ENCODE measurements at places on chromosomes 3 and 15.

DNA sequence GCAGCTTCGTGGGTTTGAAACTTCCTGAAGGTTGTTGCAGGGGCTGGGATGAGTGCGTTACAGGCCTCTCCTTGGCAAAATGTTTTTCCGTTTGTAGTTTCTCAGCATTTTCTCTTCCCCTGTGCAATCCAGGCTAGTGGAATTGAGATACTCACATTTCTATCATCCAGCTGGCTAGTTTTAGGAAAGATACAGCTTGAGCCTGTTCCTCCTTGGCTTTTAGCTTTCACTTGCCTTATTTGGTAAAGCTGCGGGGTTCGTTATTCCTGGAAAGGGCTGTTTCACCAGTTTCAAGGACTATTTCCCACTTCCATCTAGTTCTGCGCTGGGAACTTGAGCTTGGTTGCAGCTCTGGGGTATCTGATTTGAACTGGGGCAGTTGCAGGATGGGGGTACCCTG, 90.3 kb downstream of the ITPR1 start:
- DNase-seq = peak; percentile 8

- no peak for DNase-seq
Measured at GRCh38 chr15:40010686-40011085, 28.3 kb downstream of the SRP14 start.

- DNase-seq = no peak
Measured at GRCh38 chr3:160618363-160618762, 53.0 kb upstream of the KPNA4 start.

GRCh38 chr15:64156652-64157331, 5.3 kb downstream of the SNX22 start:
- DNase-seq = no peak

- DNase-seq = no peak
Measured at GRCh38 chr15:80856809-80857377, 77.7 kb downstream of the CEMIP start.

DNA sequence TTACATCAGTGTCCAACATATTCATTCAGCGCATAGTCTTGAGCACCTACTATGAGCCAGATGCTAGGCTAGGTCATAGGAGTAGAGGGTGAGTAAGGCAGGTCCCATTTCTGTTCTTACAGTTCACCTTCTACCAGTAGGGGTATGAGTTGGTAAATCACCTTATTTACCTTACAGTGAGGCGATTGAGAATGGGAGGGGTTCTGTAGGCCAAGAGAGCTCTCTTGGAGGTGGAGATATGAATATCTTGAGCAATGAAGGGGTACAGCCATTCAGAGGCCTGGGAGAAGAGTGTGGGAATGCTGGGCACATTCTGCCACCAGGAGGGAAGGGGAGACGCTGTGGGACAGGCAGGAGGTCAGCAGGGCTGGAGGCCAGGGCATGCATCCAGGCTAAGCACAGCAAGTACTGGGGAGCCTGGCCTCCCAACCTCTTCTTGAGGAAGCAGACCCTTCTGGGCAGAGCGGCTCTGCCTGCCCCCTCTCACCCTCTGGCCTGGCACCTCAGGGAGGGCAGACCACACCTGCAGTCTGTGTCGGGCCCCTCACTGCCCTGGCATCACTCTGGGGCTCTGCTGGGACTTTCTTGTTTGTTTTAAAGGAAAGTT, 123.4 kb downstream of the EEFSEC start:
- no peak for DNase-seq

GRCh38 chr15:41917767-41918430, 24.0 kb upstream of the SPTBN5 start:
- peak; percentile 76 for DNase-seq

DNA sequence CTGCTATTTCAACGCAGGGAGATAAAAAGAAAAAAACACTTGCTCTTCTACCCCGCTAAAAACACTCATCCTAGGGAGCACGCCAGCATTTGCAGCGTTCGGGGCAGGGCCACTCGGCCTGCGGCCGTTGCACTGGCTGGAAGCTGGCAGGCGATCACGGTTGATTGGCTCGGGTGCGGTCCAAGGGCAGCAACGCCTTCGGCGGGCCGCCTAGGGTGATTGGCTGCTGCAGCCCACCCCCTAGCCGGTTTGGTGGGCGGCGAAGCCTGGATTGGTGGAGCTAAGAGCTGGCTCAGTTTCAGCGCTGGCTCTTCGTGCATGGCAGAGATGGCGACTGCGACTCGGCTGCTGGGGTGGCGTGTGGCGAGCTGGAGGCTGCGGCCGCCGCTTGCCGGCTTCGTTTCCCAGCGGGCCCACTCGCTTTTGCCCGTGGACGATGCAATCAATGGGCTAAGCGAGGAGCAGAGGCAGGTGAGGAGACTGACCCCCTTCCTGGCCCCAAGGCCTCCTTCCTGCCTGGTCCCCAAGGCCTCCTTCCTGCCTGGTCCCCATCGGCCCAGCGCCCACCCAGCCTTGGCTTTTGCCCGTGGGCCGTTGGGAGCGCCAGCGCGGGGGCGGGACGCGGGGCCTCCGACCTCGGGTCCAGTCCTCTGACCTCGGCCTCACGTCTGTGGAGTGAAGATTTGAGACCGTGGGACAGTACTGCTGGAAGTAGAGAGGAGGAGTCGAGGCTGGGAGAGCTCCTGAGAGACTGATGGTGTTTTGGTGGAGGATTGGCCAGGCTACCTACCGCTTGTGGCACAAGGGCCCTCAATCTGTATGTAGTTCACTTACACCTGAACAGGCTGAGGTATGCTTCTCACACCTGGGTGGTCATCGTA, at the start of gene IVD:
IVD (plus strand) TSS at position 295 of the 881 bp plus-strand sequence; CDS start at position 328, 33 bp downstream.
- DNase-seq = peak; percentile 95
